ENCODE measurements at places on chromosomes 2 and 18.

DNA sequence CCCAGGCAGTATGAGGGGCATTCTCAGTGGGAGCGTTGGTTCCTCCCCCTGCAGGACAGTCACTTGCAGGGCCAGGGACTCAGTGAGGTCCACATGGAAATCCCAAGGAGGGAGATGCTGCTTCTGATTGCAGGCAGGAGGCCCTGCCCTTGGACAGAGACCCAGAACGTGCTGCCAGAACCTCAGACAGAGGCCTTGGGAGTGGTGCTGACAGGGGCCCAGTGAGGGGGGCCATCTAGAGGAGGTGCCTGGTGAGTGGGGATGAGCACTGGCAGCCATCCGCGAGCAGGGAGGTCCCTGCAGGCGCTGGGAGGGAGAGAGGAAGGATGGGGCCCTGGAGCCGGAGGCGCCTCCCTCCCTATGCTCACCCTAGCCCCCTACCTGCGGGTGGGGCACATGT is 133.1 kb downstream of the DYSF start:
- no peak for DNase-seq

DNA sequence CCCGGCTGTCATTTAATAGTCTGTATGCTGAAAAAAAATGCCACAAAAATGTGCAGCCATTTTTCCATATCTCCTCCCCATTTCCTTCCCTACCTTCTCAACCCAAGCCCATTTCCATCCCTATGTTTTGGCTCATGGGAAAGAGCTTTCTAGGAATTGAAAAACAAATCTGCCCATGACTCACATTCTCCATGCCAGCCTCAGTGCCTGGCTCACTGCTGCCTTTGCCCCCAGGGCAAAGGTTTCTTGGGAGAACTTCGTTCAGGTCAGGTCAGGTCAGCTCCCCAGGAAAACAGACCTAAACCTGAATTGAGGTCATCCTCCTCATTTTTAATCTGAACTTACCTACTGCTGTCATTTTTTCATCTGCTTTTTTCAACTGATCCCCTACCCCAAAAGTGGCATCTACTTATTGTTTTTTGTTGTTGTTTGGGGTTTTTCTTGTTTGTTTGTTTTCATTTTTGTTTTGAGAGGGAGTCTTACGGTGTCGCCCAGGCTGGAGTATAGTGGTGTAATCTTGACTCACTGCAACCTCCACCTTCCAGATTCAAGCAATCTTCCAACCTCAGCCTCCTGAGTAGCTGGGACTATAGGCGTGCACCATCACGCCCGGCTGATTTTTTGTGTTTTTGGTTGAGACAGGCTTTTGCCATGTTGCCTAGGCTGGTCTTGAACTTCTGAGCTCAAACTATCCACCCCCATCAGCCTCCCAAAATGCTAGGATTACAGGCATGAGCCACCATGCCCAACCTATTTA is 66.7 kb downstream of the FECH start:
- DNase-seq = no peak

DNA sequence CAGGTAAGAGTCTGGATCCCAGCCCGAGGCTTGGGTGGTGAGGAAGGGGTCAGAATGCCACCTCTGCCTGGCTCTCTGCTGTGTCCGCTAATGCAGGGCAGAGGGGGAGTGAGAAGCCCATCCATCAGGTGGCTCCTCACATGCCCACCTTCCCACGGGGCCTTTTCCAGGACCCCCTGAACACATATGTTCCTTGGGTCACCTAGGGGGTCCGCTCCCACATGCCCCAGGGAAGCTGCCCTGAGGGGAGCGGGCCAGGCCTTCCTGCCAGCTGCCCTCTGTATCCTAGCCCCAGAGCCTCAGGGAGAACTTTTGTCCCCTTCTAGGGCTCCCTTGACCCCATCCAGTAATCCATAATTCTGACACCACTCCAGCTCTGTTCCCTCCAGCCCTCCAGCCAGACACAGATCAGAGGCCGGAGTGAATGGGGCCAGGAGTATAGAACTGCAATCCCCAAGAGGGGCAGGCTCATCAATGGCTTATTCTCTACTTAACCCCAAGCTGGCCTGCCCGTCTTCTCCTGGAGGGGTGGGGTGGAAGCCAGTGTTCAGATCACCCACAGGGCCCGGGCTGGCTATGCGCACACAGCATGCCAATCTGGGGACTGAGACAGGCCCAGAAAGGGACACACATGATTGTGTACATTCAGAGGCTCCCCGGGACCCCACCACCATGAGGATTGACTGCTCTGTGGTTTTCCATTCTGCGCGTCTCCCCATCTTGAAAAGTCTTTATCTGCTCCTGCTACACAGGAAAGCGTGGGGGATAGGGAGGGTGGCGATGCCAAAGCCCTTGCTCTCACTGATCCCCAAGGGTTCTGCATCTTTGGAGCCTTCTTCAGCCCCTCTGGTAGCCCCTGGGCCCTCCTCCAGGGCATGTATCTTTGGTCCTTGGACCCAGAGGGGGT is 1.1 kb downstream of the EMILIN1 start:
- no peak for DNase-seq

DNA sequence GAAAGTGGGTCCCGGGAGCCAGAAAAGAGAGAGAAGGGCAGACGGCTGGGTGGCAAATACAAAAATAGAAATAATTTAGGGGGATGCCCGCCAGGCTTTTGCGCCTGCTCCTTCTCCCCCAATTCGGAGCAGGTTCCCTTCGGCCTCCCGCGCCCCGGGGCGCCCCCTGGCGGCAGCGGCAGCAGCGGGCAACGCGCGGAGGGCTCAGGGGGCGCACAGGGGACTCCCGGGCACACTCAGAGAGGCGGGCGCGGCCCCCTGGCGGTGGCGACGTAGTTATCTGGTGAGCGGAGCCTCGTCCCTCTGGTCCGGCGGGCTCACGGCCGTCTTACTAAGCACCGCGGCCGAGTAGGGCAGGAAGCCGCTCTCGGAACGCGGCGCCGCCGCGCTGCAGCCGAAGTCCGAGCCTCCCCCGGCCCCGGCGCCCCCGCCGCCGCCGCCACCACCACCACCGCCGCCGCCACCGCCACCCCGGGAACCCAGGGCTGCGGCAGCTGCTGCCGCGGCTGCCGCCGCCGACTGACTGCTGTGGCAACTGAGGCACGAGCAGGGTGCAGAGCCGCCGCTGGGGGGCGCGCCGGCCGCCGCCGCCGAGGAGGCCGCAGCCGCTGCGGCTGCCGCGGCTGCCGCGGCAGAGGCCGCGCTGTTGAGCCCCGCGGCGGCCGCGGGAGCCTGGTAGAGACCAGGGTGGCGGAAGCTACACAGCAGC is 3.8 kb downstream of the EVX2 start:
- DNase-seq = peak; percentile 16

DNA sequence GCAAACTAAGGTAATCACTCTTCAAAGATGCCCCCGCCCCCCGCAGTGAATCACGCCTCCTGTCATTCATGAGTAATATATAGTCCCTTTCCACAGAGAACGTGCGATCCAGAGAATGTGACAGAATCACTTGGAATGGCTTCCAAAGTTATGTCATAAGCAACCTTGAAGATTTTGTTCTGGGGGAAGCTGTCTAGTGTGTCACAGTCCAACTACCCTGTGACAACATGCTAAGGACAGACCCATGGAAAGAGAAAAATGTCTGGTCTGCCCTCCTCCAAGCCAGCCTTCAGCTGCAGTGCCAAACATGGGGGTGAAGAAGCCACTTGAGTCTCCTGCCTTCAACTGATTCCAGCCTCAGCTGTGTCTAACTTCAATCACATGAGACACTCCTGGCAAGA is 259.1 kb downstream of the SS18 start:
- DNase-seq = no peak

DNA sequence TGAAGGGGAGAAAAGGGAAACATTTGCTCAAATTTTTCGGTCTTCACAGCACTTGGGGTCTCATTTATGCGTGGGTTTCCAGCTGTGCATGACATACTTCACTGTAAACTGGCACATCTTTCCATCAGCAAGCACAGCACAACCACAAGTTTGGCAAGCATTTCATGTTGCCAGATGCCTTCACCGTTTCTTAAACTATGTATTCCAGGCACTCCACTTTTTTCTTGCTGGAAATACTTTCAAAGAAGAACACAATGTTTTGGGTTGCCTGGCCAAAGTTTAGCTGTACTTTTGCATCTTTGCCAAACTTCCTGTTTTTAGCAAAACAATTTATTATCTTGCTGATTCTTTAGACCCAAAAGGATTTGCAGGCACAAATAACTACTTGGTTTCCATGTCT is 194.6 kb upstream of the MEIS1 start:
- DNase-seq = no peak

- DNase-seq = peak; percentile 48
These were observed 264.9 kb downstream of the MREG start for GRCh38 chr2:215748446-215748845.

GRCh38 chr2:214504599-214505376 is 93.9 kb downstream of the VWC2L start:
- no peak for DNase-seq

GRCh38 chr18:55838319-55838718 is 250.3 kb upstream of the TCF4 start:
- no peak for DNase-seq

- DNase-seq = no peak
These were observed 44.7 kb upstream of the FLACC1 start for GRCh38 chr2:201401815-201402214.

GRCh38 chr2:150166313-150167051 is 321.0 kb downstream of the RND3 start:
- DNase-seq = no peak

DNA sequence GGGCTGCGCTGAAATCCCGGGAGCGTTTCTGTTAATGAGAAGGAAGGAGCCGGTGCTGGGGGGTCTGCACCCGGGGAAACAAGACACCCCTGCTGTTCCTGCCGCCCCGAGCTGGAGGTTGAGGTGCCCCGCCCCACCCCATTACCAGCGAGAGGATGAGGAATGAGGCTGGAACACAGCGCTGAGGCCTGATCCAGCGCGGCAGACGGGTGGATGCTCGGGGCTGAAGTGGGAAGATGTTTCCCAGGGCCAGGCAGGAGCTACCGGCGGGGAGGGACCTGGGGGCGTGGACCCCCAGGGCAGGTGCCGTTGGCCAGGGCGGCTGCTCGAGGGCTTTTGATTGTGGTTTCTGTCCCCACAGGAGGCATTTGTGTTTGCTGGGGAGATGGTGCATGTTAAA is 134.3 kb upstream of the CTDP1 start:
- DNase-seq = no peak

- no peak for DNase-seq
These were observed 116.6 kb downstream of the LIPG start for GRCh38 chr18:49678440-49678839.

GRCh38 chr2:185531721-185532120 is 206.9 kb upstream of the FSIP2 start:
- no peak for DNase-seq

DNA sequence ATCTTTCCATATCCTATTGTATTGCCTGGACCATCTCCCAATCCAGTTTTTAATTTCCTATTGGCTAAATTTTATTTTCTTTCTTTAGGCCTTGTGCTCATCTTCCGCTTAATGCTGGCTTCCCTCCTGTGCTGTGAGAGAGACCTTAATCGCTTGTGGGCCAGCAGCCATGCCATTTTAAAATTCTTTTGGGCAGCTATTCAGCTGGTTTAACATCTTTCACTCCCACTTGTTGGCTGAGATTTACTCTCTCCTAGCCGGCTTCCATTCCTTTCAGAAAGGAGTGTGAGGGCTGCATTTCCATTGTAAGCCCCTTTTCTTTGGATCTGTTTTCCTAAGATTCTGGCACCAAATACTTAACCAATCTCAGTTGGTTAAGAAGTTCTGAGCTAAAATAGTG is 140.9 kb upstream of the RASGRP3 start:
- DNase-seq = no peak

- no peak for DNase-seq
These were observed 105.4 kb downstream of the ACOXL start for GRCh38 chr2:110837446-110838409.

- DNase-seq = no peak
These were observed 18.7 kb upstream of the TMEM200C start for GRCh38 chr18:5914016-5914415.

DNA sequence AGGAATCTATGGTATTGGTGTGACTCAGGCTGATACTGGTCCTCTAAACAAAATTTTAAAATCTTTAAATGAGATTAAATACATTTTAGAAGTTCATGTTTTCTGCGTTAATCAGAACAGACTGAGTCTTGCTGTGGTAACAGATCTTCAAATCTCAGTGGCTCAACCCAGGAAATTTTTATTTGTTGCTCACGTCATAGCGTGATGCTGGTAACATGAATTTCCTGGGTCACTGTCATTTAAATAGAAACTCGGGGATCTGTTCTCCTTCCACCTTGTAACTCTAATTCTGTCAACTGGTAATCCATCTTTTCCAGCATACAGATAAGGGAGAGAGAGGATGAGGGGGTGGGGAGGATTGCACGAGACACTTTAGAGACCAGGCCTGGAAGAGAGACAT is 90.0 kb downstream of the CDC42EP3 start:
- no peak for DNase-seq

- no peak for DNase-seq
These were observed 123.2 kb downstream of the PHLPP1 start for GRCh38 chr18:62838475-62839098.

DNA sequence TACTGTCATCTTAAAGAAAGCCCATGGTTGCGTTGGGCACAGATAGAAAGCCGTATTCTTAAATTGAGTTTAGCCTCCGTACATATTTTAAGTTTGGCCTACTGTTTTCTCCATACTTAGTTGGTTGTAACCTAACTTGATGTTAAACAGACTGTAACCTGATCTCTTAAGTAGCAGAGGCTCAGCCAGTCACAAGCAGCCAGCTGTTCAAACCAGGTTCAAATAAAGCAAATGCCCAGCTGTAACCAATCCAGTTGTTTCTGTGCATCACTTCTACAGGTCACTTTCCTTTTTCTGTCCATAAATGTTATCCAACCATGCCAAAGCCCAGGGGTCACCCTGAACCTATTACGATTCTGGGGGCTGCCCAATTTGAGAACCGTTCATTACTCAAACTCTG is 10.0 kb upstream of the THADA start:
- peak; percentile 10 for DNase-seq

- no peak for DNase-seq
These were observed 489.4 kb downstream of the LRP1B start for GRCh38 chr2:141641462-141641861.

DNA sequence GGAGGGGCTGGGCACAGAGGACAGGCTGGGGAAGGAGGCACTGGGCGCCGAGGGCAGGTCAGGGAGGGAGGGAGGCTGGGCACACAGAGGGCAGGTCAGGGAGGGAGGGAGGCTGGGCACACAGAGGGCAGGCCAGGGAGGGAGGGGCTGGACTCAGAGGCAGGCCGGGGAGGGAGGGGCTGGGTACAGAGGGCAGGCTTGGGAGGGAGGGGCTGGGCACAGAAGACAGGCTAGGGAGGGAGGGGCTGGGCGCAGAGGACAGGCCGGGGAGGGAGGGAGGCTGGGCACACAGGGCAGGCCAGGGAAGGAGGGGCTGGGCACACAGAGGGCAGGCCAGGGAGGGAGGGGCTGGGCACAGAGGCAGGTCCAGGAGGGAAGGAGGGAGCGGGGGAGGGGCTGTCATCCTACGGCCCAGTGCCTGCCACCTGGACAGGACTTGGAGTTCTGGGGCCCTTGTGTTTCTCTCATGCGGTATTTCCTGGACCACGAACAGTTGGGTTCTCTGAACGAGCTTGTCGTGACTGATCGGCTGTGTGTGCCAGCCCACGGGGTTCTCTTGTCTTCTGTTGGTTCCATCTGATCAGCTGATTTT is 46.7 kb upstream of the KCNG2 start:
- no peak for DNase-seq

GRCh38 chr2:235729557-235729947 is 235.7 kb downstream of the AGAP1 start:
- DNase-seq = no peak

GRCh38 chr2:35614640-35615039 is 740.9 kb upstream of the CRIM1 start:
- DNase-seq = no peak

GRCh38 chr2:157789256-157789655 is 86.9 kb downstream of the ACVR1 start:
- peak; percentile 51 for DNase-seq

GRCh38 chr2:42314892-42315468 is 46.0 kb downstream of the COX7A2L start:
- DNase-seq = peak; percentile 94
